NCI-H446 treated with DMSO at 0.1 percent for 48 hours (cell line): ENCODE measurements at places on chromosomes 7 and 10.

- no peak for DNase-seq
These were observed 16.4 kb downstream of the GARIN1A start for GRCh38 chr7:128688492-128688891.

DNA sequence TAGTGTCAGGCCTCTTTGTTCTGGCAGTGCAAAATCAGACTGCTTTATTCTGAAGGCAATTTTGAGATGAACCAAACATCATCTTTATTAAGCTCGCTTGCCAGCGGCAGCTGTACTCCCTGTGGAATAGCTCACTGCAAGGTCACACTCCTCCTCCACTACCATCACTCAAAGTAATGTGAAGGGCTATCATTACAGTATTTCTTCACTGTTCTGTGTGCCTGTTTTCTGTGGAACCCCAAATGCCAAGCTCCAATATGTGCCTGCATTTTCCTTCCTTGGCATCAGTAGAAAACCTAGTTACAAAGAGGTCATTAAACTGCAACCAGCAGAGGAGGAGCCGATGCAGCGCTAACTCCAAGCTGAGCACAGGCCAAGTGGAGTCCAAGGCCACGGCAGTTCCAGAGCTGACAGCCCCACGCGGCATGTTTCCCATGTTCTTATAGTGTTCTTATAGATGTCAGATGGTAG lies 21.4 kb downstream of the BCCIP start:
- no peak for DNase-seq

GRCh38 chr10:56715262-56715661 lies 354.2 kb upstream of the ZWINT start:
- DNase-seq, result no peak

DNA sequence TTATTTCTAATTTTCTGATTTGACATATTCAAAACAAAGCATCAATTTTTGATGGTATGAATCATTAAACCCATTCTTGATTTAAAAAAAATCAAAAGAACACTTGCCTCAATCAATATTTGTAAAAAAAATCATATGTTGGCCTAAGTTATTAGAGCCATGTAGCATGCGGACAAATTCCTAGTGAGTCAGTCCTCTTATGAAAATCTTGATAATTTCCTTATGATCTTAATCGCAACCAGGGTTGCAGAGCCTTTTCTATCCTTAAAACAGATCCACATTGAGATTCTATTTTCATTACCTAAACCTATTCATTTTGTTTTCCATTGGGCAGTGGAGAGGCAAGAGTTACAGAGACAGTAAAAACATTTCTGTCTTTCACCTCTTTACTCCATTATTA lies 203.2 kb downstream of the ARL4A start:
- DNase-seq, result no peak

GRCh38 chr7:5564894-5565293 lies 141.3 kb upstream of the TNRC18 start:
- no peak for DNase-seq
